ENCODE measurements at places on chromosomes 13 and 19.

GRCh38 chr13:21137696-21138095 lies 38.7 kb downstream of the SKA3 start:
- DNase-seq, result no peak

DNA sequence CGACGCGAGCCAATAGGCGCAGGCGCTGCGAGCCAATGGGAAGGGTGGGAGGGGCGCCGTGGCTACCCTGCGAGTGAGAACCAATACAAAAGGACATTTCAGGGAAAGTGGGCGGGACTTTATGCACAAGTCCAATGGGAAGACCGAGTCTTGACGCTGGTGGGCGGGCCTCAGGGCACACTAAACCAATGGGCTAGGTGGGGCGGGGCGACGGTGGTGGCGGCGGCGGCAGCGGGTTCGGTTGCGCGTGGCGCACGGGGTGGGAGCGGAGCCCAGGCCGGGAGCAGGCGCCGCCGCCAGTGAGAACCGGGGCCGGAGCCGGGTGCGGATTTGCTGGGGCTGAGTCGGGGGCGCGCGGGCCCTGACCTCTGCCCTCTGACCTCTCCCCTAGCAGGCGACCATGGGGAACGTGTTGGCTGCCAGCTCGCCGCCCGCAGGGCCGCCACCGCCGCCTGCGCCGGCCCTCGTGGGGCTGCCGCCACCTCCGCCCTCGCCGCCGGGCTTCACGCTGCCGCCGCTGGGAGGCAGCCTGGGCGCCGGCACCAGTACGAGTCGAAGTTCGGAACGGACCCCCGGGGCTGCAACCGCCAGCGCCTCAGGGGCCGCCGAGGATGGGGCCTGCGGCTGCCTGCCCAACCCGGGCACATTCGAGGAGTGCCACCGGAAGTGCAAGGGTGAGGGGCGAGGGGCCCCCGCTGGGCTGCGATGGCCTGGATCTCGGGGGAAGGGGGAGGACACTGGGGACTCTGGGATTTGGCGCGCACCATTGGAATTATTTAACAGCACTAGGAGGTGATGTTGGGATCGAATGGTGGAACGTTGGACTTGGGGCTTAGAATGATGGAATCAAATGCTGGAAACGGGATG lies at the start of gene TOMM40:
Gene TOMM40 (plus strand): TSS at position 239 of the 867 bp plus-strand sequence. CDS start 162 bp downstream, at position 401.
- DNase-seq, result peak; percentile 100

DNA sequence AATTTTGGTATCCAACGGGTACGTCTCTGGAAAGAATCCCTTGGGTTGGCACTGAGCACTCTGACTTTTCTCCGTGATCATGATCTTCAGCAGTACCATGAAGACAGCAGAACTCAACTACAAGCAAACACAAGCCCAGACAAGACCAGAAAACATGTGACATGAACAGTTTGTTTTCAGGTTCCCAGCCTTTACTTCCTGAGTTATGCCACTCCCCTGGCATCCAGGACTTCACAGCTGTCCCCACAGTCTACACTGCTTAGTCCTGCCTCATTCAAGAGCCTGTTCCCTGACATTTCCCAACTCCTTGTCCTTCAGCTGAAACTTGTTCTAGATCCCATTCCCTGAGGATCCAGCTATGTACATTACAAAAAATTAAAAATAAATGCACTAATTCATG lies 4.9 kb upstream of the N4BP2L1 start:
- DNase-seq, result no peak

DNA sequence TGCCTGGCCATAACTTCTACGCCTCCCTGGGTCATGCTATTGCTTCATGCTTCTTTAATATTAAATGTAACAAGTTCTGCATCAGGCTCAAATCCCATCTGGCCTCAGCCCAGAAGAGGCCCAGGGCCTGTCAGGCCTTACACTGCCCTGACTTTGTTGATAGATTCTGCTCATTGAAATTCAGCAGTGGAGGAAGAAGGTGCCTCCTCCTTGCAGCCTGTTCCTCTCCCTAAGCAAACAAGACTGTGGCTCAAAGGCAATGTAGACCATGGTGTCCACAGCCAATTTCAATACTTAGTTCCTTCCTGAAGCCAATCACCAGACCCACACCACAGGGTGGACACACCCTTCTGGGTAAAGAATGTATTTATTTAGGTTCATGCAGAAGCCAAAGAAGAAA lies 59.4 kb downstream of the LACC1 start:
- no peak for DNase-seq

DNA sequence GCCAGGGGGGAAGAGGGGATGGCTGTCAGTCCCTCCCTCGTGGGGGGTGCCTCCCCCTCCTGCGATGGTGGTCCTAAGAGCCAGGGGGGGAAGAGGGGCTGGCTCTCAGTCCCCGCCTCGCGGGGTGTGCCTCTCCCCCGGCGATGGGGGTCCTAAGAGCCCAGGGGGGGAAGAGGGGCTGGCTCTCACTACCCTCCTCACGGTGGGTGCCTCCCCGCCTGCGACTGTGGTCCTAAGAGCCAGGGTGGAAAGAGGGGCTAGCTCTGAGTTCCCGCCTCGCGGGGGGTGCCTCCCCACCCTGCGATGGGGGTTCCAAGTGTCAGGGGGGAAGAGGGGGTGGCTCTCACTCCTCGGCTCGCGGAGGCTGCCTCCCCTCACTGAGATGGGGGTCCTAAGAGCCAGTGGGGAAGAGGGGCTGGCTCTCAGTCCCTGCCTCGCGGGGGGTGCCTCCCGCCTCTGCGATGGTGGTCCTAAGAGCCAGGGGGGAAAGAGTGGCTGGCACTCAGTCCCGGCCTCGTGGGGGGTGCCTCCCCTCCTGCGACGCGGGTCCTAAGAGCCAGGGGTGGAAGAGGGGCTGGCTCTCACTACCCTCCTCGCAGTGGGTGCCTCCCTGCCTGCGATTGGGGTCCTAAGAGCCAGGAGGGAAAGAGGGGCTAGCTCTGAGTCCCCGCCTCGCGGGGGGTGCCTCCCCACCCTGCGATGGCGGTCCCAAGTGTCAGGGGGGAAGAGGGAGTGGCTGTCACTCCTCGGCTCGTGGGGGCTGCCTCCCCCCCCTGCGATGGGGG lies 2325.6 kb upstream of the PCDH20 start:
- DNase-seq, result no peak

- no peak for DNase-seq
These were observed 21.4 kb downstream of the LCP1 start for GRCh38 chr13:46160471-46161066.

DNA sequence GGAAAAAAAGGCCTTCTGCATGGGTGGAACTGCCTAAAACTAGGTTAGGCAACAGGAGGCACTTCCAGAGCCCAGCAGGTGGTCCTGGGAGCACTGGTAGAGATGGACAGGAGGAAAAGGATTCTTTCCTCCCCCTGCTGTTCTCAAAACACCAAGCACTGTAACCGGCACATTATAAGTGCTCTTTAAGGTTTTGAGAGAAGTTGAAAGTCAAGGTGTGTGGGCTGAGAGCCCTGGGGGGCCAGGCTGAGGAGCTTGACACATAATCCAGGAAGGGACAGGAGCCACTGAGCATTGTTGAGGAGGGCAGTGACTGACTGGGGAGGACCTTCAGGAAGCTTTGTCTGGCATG lies 32.3 kb downstream of the SPATA13 start:
- no peak for DNase-seq

DNA sequence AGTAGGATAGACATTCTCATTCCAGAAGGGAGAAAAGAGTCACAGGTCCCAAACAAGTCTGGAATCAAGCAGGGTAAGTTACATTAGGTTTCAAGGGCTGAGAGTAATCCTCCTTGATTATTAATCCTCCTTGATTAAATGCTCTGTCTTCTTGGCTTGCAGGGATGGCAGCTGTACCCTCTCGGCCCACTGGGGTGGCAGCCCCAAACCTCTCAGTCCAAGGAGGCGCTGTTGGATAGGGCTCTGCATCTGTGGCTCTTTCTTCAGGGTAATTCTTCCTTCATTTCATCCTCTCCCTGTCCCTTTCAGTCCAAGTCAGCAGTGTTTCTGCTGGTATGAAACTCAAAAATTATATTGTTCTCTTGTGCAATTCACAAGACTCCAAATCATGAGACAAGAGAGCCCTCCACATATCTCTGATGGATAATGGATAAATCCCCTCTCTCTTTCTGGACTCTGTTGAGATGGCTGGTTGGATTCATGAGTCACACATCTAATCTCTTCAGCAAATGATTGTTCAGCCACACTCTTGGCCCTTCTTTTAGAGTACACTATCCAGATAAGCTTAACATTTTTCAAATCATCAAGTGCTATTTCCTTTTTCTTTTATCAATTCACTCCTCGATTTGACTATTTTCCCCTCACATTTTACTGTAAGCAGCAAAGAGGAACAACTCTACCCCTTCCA lies 323.7 kb upstream of the HTR2A start:
- no peak for DNase-seq

DNA sequence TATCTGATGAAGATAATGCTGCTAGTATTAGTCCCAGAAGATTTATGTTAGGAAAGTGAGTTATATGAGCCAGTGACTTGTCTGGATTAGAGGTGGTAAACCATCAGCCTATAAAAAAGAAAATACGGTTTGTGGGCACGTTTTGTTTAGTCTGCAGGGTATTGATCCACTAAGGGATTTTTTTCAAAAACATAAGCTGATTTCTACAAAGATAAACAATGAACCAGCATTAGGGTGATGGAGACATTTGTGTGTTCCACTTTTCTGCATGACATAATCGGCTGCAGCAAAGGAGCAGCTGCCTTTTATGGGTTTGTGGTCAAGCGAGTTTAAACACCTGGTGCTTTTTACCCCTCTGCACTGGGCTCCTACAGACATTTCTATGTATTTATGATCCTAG lies 836.4 kb upstream of the GPC6 start:
- DNase-seq, result no peak

GRCh38 chr13:29832761-29833298 lies 17.6 kb downstream of the UBL3 start:
- DNase-seq, result no peak

DNA sequence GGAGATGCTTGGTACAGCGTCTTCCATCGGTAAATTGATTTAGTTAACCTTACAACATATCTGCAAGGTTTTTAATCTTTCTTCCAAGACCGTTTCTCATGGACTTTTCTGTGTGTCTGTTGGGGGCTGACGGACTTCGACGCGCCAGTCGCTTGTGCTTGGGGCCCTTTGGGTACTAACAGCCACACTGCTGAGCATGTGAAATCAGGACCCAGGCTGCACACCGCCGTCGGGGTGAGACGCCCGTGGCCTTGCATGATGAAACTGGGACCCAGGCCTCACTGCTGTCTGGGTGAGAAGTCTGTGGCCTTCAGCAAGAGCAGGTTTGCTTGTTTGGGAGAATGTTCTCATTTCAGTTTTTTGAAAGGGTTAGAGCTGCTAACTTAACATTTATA lies 9.8 kb downstream of the ATP4B start:
- DNase-seq, result no peak

GRCh38 chr19:6826281-6826920 lies 53.9 kb downstream of the VAV1 start:
- no peak for DNase-seq

GRCh38 chr13:28299916-28300315 lies 161.6 kb downstream of the PAN3 start:
- no peak for DNase-seq

- no peak for DNase-seq
These were observed 155.7 kb upstream of the SLITRK1 start for GRCh38 chr13:84038001-84038400.

DNA sequence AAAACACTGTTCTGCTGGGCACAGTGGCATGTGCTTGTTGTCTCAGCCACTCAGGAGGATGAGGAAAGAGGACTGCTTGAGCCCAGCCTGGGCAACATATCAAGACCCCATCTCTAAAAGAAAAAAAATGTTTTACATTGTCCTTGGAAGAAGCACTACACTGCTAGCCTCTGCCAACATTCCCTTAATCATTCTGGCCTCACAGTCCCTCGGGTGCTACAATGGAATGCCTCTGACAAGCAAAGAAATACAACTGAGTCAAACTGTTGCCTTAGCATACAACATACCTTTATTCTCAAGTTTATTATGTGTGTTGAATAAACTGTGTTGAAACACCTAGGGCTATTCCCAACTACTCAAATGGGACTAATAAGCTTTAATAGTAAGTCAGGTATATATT lies 56.1 kb downstream of the PSPC1 start:
- DNase-seq, result no peak

DNA sequence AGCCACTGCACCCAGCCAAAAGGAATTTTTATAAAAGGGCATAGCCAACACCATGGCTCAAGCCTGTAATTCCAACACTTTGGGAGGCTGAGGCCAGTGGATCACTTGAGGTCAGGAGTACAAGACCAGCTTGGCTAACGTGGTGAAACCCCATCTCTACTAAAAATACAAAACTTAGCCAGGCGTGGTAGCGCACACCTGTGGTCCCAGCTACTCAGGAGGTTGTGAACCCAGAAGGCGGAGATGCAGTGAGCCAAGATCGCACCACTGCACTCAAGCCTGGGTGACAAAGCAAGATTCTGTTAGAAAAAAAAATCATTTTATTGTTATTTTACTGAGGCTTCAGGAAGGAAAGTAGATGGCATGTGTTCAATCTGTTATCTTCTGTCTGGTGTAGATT lies 31.3 kb upstream of the FOXO1 start:
- no peak for DNase-seq

DNA sequence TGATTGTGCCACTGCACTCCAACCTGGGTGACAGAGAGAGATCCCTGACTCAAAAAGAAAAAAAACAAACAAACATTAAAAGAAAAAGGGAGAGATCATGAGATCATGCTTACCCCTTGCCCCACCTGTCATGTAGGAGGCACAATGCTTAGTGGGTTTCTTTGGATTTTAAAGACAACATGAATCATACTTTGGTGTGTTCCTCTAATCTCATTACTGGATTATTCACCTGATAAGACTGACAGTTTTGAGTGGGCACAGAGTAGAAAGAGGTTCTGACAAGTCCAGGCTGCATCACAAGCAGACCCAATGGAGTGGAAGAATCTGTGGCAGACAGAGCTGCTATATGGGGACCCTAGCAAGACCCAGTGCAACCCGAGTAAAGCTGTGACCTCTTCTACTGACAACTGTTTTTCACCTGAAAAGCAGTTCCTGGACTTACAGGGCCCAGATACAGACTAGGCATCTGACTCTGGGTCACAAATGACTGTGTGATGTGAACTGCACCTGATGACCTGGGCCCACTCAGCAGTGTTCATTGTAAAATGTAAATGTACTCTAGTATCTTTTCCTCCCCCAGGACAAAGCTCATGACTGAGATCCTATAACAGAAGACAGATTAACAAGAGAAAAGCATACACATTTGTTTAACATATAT lies 28.9 kb upstream of the USP12 start:
- DNase-seq, result no peak

- no peak for DNase-seq
These were observed 58.3 kb downstream of the TM9SF2 start for GRCh38 chr13:99559560-99559959.

- DNase-seq, result no peak
These were observed 624.1 kb upstream of the MIR17HG start for GRCh38 chr13:90723381-90723780.

- DNase-seq, result no peak
These were observed 636.2 kb downstream of the DIAPH3 start for GRCh38 chr13:59527500-59527899.

DNA sequence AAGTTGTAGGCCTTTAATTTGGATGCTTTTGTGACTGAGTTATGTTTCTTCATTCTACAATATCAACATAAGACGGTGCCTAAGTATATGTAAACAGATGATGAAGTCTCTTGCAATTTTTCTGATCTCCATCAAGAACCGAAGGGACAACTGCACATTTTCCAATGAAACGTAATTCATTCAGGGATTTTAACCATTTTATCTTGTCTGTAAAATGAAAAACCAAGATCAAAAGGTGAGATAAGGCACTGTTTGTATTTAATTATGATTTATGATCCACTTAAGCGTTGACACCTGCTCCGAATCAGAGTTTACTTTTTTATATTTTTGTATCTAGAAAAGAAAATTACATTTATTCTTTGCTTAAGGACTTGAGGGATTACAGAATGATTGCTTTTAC lies 556.8 kb upstream of the ARGLU1 start:
- DNase-seq, result no peak

- DNase-seq, result no peak
These were observed 43.9 kb downstream of the SIAH3 start for GRCh38 chr13:45807520-45808099.
